ENCODE measurements at places on chromosomes 6 and 20.

DNA sequence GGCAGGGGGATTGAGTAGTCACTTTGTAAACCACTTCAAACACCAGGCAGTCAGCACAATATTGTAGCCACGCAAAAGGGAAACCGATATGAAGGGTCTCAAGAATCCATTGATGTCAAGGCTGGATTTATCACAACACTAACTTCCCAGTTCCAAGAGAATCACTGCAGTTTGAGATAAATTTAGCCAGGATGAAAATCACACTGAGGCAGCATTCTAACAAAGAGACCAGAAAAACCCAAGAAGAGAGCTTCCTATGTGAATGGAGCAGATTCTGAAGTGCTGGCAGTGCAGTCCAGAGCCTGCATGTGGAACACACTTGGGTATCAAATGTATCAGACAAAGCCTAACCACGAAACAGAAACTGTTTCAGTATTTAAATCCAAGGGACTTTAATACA lies 84.6 kb downstream of the KIF16B start:
- no peak for DNase-seq

GRCh38 chr6:53426667-53427270 lies 78.0 kb upstream of the ELOVL5 start:
- DNase-seq, result no peak

DNA sequence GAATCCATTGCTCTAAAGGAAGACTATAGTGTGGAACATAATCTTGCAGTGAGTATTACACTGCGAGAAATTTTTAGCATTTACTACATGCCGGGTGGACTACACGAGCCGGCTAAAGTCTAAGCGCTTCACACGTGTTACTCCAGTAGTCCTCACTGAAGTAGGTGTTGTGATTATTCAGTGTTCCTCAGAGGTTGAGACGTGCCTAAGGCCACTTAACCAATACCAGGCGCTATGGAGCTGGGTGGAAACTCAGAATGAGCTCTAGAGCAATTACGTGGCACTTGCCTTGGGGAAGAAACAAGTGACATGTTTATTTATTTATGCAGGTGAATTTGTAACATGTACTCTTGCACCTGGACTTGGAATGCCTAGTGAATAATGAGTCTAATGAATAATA lies 46.4 kb downstream of the SASH1 start:
- DNase-seq, result no peak

DNA sequence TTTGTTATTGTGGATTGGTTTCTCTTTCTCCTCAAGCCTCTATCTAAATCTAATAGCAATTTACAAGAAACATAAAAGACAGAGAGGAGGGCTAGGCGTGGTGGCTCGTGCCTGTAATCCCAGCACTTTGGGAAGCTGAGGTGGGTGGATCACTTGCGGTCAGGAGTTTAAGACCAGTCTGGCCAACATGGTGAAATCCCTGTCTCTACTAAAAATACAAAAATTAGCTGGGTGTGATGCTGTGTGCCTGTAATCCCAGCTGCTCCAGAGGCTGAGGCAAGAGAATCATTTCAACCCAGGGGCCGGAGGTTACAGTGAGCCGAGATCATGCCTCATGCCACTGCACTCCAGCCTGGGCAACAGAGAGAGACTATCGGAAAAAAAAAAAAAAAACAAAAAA lies 46.6 kb downstream of the SLC2A12 start:
- DNase-seq, result no peak

DNA sequence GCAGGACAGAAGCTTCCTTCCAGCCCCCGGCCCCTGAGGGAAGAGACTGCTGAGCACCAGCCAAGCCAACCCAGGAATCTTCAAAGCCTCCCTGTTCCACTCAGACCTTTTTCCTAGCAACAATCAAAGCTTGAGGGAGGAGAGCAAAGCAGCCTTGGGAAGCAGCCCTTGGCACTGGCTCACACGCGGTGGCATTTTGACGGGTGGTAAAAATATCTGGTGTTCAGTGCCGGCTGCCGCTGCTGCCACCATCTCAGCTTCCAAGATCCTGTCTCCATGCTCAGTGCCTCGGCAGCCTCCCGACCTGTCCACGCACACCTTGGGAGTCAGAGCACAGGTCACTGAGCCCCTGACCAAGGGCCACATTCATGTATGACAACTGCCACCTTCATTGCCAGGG lies 170.1 kb downstream of the LRFN2 start:
- no peak for DNase-seq

DNA sequence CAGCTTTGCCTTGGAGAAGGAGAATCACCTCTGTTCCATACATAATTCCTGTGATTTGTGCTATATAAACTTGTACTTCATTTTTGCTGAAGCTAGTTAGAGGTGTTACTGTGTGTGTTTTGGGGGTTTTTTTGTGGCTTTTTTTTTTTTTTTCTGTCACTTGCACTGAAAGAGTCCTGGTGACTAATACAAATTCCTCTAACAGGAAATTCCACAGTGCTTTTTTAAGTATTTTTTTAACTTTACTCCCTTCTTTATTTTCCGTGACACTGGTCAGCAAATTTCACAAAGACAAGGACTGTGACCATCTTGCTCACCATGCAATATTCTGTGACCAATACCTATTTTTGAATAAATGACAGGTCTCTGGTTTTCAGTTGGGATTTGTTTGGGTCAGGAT lies 110.5 kb downstream of the ISM1 start:
- no peak for DNase-seq

DNA sequence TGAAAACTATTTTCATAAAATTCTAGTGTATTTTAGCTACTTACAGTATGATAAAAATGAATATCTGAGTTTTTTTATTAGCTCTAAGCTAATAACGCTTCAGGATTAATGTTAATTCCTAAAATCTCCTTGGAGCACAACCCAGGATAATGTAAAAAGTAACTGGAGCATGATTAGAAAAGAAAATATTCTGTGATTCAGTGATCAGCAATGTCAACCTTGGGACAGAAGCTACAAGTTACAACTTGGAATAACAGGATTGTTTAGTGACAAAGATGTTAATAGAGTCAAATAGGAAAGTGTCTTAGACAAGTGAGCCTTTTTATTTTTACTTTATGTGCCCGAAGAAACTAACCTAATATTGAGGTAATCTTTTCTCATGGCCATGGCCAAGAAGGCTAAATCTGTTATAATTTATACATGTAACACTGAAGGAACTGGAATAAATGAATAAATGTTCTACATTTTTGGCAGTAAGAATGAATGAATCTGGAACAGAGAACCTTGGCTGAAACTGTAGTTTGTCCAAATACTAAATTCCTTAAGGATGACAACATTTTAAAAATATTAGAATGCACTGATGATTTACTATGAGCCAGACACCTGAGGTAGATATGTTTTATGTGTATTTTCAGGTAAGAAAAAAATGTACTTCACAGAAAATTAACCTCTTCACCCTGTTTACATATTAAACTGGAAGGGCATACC lies 994.0 kb downstream of the GRIK2 start:
- no peak for DNase-seq

- no peak for DNase-seq
Observed at GRCh38 chr6:13248584-13248985, 79.8 kb downstream of the TBC1D7 start.

DNA sequence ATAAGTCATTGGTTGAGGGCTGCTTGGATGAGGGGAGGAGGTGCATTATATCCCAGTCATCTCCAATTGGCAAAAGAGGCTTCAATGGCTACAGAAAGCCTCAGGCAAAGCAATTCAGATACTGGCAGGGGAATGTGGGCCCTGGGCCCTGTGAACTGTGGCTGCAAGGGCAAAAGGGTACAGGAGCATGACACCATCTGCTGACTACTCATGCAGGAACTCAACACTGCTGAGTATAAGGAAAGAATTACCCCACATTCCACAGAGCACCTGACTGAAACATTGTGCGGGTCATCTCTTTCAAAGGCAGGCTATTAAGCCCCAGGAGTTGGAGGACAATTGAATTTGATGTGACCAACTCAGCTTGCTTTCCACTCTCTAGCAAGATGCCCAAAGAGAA lies 92.1 kb upstream of the SPTLC3 start:
- no peak for DNase-seq

DNA sequence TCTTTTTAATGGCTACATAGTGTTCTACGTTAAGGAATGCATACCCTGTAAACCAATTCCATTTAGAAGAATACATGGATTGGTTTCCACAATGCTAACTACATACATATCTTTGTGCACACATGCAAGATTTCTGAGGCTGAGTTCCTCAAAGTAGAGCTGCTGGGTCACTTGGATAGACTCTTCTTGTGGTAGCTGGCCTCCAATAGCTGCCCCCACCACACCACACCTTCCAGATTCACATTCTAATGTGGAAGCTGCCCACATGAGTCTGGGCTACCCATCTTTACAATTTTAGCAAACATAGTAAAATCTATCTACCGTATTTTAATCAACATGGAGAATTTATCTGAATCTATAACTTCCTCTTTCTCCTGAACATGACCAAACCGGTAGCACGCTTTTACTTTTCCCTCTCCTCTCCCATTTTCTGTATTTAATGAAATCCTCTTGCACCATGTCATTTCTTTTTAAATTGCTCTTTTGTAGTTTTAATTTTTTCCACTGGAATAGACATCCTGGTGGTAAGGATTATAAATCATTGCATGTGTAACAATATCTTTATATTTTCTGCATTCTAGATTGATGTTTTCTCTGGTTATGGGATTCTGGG lies 74.7 kb upstream of the CITED2 start:
- no peak for DNase-seq

GRCh38 chr6:72022830-72023229 lies 136.5 kb downstream of the RIMS1 start:
- DNase-seq, result no peak

DNA sequence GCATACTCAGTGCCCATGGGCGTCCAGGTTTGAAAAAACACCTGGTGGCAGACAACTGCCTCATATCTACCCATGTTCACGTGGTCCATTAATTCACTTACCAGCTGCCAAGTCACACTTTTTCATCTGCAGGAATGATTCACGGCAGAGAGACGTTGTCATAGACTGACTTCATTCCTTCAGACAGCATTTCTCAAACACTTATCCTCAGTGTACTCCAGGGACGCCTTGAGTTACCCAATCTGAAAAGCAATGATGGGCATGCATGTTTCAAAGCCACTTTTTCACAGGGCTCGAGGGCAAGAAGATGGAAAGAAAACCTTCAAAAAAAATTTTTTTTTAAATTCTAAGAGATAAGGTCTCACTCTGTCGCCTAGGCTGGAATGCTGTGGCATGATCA lies 6.0 kb downstream of the MMP24OS start:
- DNase-seq, result no peak

DNA sequence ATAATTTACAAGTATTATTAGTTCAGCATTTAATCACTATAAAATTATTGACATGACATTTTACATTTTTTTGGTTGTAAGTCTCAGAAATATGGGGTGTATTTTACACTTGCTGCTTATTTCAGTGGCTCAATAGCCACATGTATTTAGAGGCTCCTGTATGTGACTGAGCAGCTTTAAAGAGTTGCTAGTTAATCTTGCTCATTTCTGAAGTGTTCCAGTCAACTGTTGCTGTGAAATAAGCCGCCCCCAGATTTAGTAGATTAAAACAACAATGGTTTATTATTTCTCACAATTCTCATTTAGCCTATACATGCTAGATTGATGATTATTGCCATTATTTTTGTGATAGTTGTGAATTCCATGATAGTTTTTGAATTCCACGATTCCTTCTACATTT lies 23.0 kb downstream of the CD109 start:
- no peak for DNase-seq
